ENCODE measurements at places on chromosomes 6 and 20.
A peak's percentile ranks its signal among the peaks of the same experiment; 100 is the strongest.

GRCh38 chr6:148943451-148943850 is 196.6 kb downstream of the UST start:
- no peak for DNase-seq

- no peak for DNase-seq
Observed at GRCh38 chr6:15622045-15622740, 40.6 kb downstream of the DTNBP1 start.

DNA sequence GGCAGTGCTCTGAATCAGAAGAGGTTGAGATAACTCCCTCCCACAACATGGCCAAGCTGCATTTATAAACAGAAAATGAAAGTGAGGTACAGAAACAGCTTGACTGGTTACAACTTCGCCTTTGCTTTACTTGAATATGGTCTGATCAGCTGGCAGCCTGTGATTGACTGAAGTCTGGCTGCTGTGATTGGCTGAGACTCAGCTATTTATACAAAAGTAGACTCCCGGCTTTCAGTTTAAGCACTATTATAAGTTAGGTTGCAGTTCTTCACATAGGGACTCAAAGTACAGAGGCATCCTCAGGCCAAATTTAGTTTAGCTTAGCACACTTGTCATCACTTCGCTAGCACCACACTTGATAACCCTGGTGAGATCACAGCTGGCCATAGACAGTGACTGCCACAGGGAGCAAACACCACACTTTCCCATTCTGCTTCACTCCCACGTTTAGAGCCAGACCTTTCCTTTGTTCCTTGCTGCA is 362.6 kb downstream of the EPM2A start:
- DNase-seq = peak; percentile 9

DNA sequence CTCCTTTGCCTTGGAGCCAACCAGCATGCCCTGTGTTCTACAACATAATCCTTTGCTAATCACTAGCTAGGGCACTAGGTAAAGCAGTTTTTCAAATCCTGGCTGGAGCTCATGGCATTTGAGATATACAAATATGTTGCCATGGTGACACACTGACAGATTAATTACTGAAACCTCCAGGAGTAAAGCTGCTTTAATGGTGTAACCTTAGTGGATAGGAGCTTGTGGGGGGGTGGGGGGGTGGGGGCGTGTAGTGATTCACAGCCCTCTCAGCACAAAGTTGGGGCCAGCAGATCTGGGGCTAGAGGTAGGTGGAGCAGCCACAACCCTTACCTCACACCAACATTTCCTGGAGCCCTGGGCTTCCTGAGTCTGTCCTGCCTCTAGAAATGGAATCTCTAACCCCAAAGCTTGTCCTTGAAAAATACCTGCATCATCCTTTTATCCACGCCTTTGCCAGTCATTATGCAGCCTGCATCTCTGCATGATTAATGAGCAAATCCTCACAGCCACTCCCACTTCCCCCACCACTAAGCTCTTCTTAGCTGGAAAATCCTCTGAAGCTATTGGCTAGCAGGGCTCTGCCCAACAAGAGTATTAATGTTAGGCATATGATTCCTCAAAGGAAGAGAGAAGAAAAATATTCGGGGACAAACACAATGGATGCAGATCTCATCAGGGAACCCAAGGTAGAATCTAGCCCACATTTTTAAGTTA is 84.5 kb upstream of the PRND start:
- DNase-seq = no peak

DNA sequence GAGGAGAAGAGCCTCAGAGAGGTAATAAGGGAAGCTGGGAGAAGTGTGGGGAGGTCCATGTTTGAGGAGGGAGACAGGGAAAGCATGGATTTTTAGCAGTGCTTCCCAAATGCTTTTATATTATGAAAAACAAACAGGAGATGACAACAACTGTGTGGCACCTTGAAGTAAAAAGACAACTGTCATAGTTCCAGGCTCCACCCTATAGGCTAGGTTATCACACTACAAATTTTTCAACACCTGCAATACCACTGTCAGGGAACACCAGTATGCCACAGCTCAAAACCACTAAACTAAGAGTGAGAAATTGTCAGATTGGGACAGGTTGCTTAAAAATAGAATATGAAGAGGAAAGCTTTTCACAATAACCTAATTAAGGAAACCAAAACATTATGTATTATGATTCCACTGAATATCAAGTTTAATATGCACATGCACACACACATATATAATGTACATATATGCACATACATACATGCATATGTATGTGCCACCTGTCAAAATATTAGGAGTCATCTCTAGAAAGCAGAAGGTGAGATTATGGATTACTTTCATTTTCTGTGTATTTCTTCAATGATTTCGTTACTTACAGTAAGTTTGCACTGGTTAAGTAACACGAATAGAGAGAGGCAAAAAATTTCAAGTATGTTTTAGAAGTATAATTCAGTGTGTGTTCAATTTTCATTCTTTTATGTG is 261.2 kb downstream of the PTPRK start:
- DNase-seq = no peak

- no peak for DNase-seq
Observed at GRCh38 chr20:37274851-37275524, 13.4 kb upstream of the GHRH start.

DNA sequence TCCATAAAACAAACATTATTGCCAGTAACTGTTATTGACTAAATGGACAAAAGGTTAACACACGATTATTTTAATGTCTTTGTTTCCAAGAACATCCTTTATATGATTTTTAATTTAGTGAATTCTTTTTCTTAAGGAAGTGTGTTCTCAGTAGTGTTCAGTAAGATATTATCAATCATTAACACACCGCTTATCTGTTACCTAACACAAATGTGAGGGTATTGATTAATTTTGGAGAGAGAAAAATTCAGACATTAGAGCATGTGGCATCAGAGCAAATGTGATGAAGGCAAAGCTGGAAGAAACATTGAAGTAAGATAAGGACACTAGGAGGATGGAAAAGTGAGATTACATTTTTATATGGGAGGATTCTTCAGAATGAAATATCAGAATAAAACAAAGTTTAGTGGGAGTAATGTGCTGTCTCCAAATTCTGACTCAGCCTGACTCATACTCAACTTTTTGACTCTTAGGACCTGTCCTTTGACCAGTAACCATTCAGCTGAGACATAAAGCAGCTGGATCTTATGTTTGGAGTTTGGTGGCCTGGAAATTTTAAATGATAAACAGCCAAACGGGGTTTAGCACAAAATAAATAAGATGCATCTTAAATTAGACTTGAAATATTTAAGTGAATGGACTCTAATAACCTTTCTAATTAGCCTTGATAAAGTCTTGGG is 348.6 kb downstream of the CD109 start:
- no peak for DNase-seq

GRCh38 chr6:87938287-87938686 is 109.4 kb upstream of the SPACA1 start:
- DNase-seq = no peak

Data from CD4-positive, alpha-beta T cell treated with Interleukin-6 at 100 ng/mL for 8 hours (primary cell).